ENCODE measurements at places on chromosomes 13 and 19.

DNA sequence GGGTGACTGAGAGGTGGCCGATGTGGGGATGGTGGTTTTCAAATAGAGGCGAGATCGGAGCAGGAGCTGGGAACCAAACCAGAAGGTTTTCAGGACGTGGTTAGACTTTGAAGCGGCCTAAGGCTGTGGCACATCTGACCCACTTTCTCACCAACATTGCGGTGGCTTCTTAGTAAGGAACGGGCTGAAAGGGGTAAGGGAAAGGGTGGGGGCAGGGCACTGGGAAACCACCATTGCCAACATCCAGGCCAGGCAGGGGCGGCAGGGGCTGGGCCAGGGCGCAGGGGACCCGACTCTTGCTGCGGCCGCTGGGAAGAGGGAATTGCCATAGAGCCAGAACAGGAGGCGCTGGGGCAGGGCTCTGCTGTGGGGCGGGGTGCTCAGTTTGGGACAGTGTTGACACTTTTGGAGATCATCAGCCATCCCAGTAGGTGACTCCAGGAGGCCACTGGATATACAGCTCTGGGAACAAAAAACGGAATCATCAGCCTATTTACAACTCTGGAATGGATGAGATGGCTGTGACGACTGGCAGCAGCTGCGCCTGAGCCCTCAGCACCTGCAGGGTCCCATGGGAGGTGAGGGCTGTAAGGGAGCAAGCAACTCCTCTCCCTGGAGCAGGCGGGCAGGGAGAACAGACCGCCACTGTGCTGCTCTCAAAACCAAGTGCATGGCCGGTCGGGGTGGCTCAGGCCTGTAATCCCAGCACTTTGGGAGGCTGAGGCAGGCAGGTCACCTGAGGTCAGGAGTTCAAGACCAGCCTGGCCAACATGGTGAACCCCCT, 52.2 kb downstream of the IRS2 start:
- no peak for DNase-seq

DNA sequence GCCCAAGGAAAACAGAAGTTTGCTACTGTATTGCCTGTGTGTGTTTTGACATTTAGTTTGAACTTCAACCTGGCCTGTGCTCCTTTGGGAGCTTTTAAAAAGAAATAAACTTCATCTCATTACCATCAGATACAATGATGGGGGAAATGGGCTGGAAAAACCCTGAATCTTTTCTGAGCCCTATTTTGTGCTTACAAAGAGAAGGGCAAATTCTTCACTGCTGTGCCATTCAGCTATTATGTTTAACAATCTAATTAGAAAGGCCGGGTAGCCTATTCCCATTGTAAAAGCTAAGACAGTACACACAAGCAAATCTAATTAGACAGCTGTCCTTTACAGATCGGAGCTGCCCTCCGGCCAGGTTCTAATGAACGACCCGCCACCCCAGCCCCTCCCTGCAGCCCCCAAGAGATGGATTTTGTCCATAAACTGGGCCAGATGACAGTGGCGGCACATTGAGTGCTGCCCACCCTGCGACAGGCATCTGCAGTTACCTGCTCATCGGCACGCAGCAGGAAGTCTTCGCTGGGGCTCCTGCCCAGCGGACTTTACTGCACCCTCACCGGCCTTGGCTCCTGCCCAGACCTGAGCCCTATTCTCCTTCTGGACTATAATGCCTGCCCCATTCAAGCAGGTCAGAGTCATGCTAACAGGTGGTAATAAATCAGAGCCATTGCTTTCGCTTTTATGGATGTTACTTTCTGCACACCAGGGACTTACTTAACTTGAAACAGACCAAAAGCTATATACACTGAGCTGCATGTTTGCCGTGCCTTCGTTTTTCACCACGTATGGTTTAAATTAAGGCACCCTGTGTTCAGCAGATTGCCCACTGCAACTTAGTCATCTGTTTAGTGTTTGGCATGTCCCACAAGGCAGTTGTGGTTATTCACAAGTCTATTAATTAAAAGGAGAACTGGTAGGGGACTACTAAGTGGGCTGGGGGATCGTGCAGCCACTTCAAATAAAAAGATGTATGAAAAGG, 549.6 kb downstream of the FGF9 start:
- peak; percentile 59 for DNase-seq

- DNase-seq: no peak
Observed at GRCh38 chr19:7138402-7138801, 68.9 kb downstream of the ZNF557 start.

DNA sequence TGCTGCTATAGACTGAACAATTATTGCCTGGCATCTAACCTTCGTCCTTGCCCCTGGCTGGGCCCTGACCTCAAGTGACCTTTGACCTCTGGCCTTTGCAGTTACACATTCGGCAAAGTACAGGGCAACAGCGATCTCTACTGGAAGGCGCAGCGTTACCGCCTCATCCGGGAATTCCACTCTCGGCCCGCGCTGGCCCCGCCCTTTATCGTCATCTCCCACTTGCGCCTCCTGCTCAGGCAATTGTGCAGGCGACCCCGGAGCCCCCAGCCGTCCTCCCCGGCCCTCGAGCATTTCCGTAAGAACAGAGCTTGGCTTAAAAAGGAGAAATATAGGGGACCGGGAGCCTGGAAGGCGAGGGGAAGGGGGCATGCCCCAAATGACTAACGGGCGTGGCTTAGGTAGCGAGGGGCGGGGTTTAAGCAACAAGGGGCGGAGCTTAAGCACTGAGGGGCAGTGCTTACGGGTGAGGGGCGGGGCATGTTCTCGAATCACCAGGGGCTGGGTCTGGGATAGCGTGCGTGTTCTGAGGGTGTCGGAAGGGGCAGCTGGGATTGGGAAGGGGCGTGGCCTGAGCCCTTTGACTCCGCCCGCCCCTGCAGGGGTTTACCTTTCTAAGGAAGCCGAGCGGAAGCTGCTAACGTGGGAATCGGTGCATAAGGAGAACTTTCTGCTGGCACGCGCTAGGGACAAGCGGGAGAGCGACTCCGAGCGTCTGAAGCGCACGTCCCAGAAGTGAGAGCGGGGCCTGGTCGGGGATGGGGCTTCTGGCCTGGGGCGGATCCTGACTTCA, 52.7 kb downstream of the TRPM4 start:
- peak; percentile 88 for DNase-seq

DNA sequence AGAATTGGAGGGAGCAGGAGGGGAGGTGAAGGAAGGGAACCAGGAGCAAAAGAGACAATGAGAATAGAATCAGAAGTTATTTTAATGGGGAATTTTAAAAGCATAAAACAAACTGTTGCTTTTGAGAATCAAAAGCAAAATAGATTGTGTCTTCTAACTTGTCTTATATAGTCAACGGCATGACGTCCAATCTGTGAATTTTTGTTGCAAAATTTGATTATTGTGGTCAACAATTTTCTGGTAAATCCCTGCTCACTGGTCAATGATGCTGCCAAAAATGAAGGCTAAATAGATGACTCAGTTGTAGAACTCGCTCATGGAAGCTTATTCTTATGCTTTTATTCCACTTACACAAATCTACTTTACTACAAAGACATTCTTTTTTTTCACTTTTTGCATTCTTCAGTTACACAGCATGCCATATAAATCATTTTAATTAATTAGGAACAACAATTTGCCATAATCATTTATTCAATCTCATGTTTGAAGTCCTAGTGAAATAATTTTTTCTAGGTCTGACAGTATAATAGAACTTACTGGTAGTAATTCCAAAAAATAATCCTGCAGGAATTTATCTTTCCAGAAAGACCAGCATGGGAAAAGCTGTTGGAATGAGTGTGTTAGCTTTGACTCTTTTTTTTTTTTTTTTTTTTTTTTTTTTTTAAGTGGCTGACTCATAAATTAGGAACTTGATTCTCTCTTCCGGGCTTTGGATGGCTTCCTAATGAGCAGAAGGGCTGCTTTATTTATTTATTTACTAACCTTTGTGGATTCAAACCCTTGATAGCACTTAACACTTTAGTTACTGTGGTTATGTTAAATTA, 256.9 kb downstream of the SPRY2 start:
- DNase-seq: no peak

DNA sequence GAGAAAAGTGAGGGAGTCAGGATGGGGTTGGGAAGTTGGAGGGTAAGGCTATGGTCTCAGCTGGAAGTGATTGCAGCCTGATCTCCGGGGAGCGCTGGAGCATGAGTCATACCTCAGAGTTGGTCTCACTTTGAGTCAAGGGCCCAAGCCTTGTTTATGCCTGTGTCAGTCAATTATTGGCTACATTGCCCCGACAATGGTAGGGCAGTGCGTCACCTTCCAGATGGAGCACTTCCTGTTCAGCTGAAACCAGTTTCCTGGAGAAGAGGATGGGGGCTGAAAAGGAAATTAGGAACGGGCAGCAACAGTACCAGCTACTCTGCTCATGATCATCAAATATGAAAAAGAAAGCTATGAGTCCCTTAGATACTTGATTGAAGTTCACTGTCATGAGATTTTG, 60.4 kb downstream of the ADGRE1 start:
- no peak for DNase-seq

GRCh38 chr19:55527197-55528029, 9.5 kb downstream of the SBK2 start:
- no peak for DNase-seq

- DNase-seq: no peak
Observed at GRCh38 chr13:66563076-66563475, 667.1 kb downstream of the PCDH9 start.

- DNase-seq: peak; percentile 70
Observed at GRCh38 chr13:51844862-51845573, at the start of gene TMEM272. TMEM272 (minus strand) TSS chr13:51845177; CDS start chr13:51838530, 6,647 bp downstream.

GRCh38 chr19:36110487-36111199, at the start of gene OVOL3:
OVOL3 (plus strand) TSS chr19:36111143; CDS start chr19:36111203, 60 bp downstream.
- no peak for DNase-seq

GRCh38 chr13:71249011-71249410, 618.0 kb downstream of the DACH1 start:
- no peak for DNase-seq
